Neural crest cell (in vitro differentiated cells): ENCODE measurements at places on chromosomes 3 and 15.

GRCh38 chr3:36197151-36197550 lies 183.2 kb upstream of the STAC start:
- DNase-seq, result no peak

DNA sequence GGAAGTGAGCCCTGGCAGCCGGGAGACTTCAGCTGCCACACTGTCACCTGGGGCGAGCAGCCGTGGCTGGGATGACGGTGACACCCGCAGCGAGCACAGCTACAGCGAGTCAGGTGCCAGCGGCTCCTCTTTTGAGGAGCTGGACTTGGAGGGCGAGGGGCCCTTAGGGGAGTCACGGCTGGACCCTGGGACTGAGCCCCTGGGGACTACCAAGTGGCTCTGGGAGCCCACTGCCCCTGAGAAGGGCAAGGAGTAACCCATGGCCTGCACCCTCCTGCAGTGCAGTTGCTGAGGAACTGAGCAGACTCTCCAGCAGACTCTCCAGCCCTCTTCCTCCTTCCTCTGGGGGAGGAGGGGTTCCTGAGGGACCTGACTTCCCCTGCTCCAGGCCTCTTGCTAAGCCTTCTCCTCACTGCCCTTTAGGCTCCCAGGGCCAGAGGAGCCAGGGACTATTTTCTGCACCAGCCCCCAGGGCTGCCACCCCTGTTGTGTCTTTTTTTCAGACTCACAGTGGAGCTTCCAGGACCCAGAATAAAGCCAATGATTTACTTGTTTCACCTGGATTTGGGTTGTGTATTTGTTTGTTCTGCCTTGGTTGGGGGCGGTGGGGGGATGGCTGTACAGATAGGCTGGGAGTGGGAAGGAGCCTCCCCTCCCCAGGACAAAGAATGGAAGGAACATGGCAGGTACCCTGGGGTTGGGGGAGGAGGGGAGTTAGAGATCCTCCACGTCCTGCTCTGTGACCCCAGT lies 2.9 kb upstream of the GRM2 start:
- DNase-seq, result no peak

GRCh38 chr15:70866982-70867641 lies 13.2 kb upstream of the LARP6 start:
- DNase-seq, result no peak

GRCh38 chr3:9339761-9340471 lies 22.9 kb upstream of the THUMPD3 start:
- no peak for DNase-seq

DNA sequence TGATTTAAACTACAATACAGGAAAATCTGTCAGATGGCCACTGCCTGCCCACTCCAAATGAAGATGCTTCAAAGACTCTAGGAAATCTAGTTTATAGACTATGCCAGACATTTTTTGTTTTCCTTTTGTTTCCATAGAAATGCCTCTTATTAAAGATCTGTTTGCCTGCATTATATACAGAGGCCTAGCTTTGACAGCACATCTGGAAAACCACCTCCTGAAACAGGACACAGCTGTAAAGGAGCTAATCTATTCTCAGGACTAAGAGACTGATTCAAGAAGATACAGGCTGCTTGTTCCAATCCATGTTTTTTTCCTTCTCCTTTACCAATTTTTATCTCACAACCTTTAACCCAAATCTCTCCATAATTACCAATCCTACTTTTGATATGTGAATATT lies 75.3 kb upstream of the STRIT1 start:
- no peak for DNase-seq

- no peak for DNase-seq
Measured at GRCh38 chr3:130258532-130258952, 86.9 kb upstream of the COL6A5 start.

GRCh38 chr15:90248789-90249202 lies 560 bp upstream of the TTLL13 start:
- no peak for DNase-seq
